Mesenteric fat pad (tissue), 1 donor: ENCODE measurements at places on chromosomes 5 and 9. TPM values are rescaled to one million over a fixed set of nuclear protein-coding genes. Genes with fewer than 3 reads are reported as not detected.

DNA sequence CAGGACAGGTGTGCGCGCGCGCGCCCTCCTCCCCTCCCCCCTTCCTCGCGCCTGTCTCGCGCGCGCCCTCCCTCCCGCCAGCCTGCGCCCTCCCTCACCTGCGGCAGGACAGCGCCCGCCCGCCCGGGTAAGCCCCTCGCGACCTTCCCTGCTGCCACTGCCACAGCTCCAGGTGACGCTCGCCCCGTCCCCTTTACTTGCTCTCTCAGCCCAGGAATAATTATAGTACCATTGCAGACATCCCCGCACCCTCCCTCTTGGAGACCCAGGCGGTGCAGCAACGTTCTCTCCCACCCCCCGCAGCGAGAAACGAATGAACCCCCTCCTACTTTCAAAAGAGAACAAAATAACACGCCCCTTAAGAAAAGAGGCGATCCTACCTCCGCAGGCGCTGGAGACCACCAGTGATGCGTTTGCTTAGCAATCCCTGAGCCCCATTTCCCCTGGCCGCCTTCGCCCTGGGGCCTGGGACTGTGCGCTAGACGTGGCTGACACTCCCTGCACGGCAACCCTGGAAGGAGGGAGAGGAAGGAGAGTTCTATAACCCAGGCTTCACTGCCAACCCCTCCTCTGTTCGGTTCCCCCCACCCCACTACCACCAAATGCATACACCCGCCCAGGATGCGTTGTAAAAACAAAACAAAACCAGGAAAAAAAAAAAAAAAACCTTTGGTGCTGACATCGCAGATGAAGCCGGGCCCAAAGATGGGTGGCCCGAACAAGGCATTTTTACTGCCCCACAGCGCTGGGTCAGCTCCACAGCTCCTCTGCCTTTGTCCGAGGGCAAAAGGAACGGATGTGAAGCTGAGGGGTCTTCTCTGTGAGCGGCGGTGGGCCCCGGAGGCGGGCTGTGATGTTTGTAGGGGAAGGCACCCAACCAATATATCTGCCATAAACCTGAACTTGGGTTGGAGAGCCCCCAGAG is 5.6 kb upstream of the PURA start:
- no peak for DNase-seq

GRCh38 chr9:31536471-31536870 is 848.0 kb upstream of the ACO1 start:
- no peak for DNase-seq

DNA sequence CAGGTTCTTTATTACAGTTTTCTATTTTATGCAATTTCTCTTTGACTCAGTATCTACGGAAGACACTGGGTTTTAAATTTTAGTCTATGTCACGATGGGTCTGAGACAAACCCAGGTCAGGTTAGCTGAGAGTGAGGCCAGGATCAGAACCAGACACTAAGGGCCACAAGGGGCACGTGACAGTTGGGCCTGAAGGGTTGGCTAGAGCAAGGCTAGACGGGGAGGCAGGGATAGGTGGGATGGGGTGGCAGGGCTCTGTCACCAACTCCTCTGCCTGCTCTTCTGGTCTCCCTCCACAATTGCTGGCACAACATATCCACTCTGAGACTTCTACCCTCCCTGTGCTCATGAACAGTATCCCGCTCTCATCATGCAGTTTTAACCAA is 76.4 kb downstream of the MED27 start:
- DNase-seq, result no peak

DNA sequence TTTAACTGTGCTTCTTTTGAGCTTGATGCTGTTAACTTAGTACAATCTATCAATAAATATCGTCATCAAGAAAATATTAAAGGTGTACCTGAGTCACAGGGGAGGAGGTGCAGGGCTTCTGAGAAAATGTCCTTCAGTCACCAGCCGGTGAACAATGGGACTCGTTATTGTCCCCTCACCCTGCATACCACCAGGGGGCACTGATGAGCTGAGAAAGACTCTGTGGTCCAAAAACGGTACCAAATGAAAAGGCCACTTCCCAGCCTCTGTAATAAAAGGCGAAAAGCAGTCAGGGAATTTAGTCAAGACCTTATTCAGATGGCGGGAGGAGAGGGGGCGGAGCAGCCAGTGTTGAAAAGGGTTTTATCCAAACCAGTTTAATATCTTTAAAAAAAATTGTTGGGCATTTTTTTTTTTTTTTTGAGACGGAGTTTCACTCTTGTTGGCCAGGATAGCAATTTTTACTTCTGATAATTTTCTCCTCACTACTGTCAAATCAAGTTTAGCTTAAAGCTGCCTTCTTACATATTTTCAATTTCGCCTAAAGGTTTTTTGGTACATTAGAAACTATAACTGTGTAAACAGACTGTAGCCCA is 271.9 kb upstream of the ADAMTS16 start:
- DNase-seq, result no peak

DNA sequence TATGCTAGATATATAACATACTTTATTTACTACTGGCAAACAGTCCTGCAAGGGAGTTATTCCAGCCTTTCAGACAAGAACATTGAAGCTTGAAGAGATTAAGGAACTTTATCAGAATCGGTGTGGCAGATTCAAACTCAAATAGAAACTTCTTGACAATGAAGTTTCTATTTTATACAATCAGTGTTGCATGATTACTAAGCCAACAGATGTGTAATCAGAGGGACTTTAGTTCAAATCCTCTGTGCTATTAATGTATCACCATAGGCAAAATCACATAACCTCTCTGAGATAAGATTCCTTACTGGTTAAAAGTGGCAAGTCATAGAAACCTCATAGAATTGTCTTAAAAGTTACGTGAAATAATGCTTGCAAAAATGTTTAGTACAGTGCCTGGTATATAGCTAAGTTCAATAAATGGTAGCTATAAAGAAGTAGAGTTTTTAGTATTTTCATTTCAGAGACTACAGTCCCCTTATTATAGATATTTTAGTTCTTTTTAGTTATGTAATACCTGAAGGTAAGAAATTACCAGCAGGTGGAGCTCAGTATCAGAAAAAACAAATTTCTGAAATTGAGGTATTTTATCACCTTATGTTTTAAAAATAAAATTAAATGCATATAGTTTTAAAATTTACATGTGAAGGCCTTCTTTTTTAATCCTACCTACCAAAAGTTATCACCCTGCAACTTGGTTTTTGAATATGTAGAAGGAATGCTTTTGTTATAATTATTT is 172.1 kb downstream of the FER start:
- DNase-seq, result no peak

PCDHB9 gene
- 1.0 TPM for total RNA-seq

PARP8 gene
- 28.0 TPM for total RNA-seq

ANKRD34B gene
- total RNA-seq, result 0.10 TPM

ZFP2 gene
- 1.3 TPM for total RNA-seq

ADGRV1 gene
- total RNA-seq, result 0.16 TPM

ATP10B gene
- 0.42 TPM for total RNA-seq
